ENCODE measurements at places on chromosomes 11 and 22. TPM values are rescaled to one million over a fixed set of nuclear protein-coding genes. Genes with fewer than 3 reads are reported as not detected.

The CD248 gene
- 2.9 TPM for total RNA-seq

- no peak for DNase-seq
- no peaks in the 10 kb centered on the region for H3K36me3 ChIP-seq
- no peak overlapping the region for H3K27ac ChIP-seq
- no peaks in the 10 kb centered on the region for H3K27me3 ChIP-seq
- H3K4me1 ChIP-seq = no peaks in the 10 kb centered on the region
- H3K4me3 ChIP-seq = no peak overlapping the region
Measured at GRCh38 chr11:30830681-30831080, 244.5 kb upstream of the MPPED2 start.

DNA sequence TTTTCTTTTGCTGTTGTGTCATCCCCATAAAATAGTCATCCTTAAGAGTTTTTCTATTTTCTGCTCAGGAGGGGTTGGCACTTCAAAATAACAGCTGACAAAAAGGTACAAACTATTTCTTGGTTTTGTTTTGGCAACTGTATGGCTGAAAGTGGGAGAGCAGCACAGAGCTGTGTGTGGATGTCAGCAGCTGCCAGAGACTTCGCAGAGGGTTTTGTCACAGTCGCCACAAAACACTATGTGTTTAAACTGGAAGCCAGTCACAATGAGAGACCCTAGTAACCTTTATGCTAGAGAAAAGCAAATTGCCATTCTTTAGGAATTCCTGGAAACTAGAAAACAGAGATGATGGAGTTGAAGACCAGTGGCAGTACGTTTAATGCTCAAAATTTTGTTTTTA is 189.6 kb upstream of the CCDC90B start:
- no peak for DNase-seq
- H3K4me3 ChIP-seq = no peak overlapping the region
- H3K27me3 ChIP-seq = no peaks in the 10 kb centered on the region
- H3K27ac ChIP-seq = no peak overlapping the region
- no peaks in the 10 kb centered on the region for H3K36me3 ChIP-seq
- no peaks in the 10 kb centered on the region for H3K4me1 ChIP-seq

DNA sequence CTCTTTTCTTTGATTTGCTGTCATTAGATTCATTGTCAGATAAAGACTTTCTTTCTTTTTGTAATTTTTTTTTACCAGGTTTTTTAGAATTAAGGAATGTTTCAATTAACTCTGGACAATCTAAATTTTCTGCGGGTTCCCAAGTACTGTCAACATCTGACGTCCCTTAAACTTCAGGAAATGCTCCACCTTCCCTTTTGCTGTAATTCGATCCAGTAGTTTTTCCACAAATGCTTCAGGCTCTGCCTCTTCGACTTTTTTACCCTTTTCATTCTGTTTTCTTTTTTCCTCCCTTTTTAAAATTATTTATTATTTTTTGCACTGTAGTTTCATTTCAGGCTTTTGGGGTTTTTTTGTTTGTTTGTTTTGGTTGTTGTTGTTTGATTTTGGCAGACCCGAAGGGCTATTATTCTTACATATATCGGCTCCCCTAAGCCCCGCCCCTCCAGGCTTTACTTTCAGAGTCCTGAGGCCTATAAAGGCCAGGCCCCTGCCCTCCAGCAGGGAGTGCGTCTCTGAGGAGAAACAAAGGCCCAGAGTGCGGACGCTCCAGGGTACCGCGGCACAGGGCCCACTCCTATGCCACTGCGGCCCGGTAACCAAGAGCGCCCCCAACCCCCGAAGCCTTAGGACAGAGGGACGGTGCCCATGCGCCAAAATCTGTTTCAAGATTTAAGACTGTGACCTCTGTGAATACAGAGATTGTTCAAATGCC is 116.4 kb downstream of the TYR start:
- H3K4me1 ChIP-seq = no peaks in the 10 kb centered on the region
- no peak for DNase-seq
- no peak overlapping the region for H3K27ac ChIP-seq
- H3K27me3 ChIP-seq = no peaks in the 10 kb centered on the region
- H3K36me3 ChIP-seq = no peaks in the 10 kb centered on the region

GRCh38 chr22:42154293-42155052 is 23.9 kb upstream of the CYP2D6 start:
- H3K4me1 ChIP-seq = no peaks in the 10 kb centered on the region
- no peak overlapping the region for H3K27ac ChIP-seq
- no peak overlapping the region for H3K4me3 ChIP-seq
- H3K27me3 ChIP-seq = no peaks in the 10 kb centered on the region
- no peak for DNase-seq

Measured in CD8-positive, alpha-beta memory T cell (primary cell).